ENCODE measurements at places on chromosomes 6 and 20.

GRCh38 chr6:17871836-17872235, 115.6 kb downstream of the KIF13A start:
- DNase-seq = no peak

GRCh38 chr6:149046822-149047246, 270.7 kb upstream of the TAB2 start:
- no peak for DNase-seq

DNA sequence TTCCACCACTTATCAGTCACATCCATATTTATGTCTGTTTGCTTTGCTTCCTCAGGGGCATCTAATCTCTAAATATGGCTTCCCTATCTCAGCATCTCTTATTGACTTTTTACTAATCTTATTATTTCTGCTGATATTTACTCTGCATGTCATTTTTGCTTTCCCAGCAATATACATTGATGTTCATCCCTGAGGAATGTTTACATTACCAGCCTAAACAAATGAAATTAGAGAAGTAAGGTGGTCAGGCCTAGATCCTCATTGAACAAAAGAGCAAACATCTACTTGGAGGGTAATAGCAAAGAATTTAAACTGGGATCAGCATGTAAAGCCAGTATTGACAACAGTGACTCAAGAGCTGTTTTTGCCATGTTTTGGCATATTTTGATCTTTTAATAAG, 546.4 kb downstream of the MMUT start:
- DNase-seq = no peak

- DNase-seq = no peak
Measured at GRCh38 chr6:5718231-5718947, 288.3 kb downstream of the NRN1 start.

- no peak for DNase-seq
Measured at GRCh38 chr6:11430036-11430435, 107.5 kb upstream of the TMEM170B start.

DNA sequence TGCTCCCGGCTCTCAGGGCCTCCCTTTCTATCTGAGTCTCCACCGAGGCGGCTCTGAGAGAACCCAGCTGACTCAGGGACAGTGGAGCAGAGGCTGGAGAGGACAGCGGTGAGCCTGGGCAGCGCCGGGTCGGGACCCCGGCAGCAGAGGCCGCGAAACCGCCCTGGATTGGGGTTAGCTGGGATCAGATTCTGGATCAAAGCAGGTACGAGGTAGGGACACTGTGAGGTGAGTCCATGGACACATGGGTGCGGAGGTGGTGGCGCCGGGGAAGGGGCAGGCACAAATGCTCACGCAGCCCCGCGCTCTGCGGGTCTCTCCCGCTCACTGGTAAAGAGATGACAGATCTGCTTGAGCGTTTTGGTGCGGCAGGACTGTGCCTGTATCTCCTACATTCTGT, 146.4 kb upstream of the GGTLC1 start:
- DNase-seq = no peak

DNA sequence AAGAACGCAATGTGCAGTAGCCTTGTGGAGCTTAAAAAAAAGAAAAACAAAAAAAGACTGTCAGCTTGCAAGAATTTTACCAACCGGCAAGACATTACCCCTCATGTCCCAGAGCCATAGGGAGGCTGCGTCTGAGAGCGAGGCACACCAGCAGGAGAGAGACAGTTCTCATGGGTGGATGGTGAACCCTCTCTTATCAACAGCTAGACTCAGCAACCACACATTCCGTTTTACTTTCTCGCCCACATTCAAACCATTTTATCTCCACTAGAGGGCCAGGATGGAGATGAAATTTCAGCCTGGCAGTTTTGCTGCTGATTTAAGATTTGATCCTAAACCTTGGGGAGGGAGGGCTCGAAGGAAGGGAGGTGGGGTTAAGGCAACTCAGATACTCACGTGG, 247.0 kb downstream of the ATXN1 start:
- peak; percentile 59 for DNase-seq

DNA sequence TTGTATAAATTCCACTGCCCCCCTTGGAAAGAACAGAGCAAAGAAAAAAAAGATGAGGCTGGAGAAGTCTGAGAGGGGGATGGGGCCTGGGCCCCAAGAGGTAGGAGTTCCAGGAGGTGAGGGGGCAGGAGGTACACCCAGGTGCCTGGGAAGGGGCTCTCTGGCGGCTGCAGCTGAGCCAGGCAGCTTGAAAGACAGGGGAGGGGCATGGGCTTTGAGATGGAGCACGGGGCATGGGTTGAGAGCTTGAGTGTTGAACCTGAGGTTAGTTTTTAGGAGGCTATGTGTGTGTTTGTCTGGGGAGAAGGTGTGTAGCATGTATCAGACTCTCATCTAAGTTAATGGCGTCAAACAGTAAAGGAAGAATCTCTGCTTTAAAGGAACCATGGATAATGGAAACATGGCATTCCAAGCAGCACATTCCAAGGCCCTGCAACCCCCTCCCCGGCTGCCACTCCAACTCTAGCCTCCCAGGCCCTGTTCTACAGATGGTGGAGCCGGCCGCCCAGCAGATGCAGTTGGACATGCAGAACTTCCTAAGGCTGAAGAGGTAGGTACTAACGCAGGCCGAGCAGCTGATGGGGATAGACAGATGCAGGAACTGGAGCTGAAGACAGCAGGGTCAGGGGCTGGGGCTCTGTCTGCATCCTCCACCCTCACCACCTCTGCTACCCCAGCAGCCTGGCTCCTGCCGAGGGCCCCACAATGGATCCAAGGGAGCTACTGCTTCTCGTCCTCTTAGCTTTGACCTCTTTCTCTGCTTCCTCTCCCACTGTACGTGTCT, 42.1 kb downstream of the MDFI start:
- no peak for DNase-seq

GRCh38 chr20:31560094-31560745, 44.9 kb upstream of the ID1 start:
- peak; percentile 82 for DNase-seq

DNA sequence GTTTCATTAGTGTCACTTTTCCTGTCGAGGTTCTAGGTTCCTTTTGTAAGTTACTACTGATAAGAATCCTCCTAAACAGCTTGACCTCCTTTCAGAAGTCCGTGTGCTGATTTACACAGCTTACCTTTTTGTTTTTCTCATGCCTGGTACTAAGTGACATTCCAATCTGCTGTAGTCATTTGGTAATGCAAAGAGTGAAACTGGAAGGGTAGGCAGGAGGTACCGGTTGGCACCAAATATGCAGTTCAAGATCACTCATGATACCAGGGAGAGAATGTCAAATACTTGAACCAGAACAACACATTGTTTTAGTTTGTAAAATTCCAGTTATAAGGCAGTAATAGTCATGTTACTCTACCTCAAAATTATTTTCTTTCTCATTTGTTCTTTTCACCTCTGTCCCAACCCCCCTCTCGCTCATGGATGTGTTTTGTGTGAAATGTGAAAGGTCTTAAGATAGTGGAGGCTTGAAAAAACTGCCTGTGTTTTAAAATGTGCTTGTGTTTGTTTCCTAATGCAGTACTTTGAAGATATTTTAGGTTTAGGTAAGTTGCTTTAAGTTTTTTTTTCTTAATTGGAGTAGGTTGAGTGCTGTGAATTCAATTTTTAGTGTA, 23.2 kb downstream of the AFDN start:
- DNase-seq = no peak

- DNase-seq = no peak
Measured at GRCh38 chr6:99184696-99185095, 164.8 kb downstream of the FAXC start.

DNA sequence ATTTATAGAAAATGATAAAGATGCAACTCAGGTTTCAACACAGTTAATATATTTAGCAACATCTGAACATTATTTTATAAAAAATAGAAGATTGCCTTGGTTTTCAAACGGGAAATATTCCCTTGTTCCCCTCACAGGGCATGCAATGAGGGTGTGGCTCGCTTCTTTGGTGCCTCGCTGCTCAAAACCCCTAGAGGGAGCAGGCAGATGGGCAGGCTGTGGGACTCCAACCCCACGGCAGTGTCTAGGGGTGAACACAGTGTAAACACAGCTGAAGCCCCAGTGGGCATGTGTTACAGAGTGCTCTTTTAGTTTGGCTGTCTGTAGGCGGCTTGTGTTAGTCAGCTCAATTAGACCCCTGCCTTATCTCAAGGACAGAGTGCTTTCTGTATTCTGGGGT, 560.8 kb upstream of the IMPG1 start:
- DNase-seq = no peak

GRCh38 chr6:44512868-44513741, 125.6 kb downstream of the CDC5L start:
- DNase-seq = no peak

GRCh38 chr6:131724114-131724513, 13.3 kb upstream of the CTAGE9 start:
- no peak for DNase-seq

DNA sequence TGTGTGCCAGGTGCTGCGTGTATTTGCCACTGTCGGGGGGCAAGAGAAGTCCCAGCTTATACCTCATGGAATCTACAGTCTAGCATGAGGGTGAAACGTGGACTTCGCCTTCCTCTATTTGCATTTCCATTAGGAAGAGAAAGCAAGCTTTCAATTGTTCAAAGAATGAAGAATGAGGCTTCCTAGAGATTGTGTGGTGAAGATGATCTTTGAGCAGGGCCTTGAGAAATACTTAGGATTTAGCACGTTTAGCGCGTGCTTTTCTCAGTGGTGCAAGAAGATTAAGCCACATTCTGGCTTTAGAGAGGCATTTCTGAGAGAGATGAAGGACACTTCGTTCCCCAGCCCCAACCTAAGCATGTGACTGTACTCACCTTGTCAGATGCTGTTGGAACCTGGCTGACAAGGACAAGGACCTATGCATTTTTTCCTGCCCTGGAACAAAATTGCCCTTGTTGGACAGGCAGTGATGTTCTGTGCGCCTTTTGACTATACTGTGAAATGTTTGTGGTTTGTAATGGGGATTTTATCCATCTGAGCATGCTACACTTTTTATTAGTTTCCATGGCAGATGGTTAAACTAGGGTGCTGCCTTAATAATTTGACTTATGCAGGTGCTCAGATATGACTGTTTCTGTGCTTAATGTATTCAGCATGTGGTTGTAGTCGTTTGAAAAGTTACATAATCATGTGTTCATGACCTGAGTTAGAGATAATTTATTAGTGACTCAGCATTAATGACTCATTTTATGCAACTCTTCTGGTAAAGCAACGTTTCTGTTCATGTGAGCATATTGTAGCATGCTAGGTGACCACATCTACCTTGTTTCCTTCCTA, 10.7 kb downstream of the TULP4 start:
- peak; percentile 24 for DNase-seq

- no peak for DNase-seq
Measured at GRCh38 chr6:39524007-39524406, 201.2 kb downstream of the KIF6 start.

- peak; percentile 24 for DNase-seq
Measured at GRCh38 chr6:131060311-131060710, 2.7 kb downstream of the EPB41L2 start.

DNA sequence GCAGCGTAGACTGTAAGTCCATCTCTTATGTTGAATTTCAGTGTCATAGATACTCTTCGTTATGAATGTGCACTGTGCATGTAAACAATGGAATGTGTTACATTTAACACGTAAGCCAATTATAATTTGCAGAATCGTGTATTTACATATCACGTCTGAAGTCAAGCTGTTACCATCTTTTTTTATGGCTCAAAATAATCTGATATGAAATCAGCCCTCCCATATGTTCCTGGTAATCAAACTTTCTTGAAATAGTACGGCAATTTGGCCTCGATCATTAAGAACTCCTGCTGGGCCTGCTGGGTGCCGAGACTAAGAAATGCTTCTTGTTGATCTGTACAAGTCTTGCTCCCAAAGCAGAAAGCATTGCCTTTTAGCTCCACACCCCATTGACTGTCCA, 89.6 kb upstream of the DOK5 start:
- DNase-seq = no peak

GRCh38 chr6:154815938-154816820, 83.0 kb downstream of the SCAF8 start:
- DNase-seq = no peak

DNA sequence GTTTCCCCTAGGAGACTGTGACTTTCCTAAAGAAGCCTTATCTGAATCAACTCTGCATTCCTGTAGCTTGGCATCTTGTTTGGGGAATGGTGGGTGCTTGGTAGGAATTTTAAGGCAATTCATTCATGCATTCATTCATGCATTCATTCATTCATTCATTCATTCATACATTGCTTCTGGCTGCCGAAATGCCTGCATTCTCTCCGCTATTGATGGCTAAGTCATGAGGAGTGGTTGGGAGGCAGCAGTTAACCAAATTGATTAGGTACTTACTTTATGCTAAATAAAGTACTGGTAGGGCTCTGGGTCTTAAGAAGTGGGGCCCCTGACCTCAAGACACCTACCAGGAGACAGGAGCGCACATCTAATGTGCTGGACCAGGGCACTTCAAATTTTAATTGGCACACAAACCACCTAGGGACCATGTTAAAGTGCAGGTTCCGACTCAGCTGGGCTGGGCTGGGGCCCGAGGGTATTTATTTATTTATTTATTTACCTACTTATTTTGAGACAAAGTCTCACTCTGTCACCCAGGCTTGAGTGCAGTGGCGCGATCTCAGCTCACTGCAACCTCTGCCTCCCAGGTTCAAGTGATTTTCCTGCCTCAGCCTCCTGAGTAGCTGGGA, 127.6 kb downstream of the ANKRD60 start:
- no peak for DNase-seq

DNA sequence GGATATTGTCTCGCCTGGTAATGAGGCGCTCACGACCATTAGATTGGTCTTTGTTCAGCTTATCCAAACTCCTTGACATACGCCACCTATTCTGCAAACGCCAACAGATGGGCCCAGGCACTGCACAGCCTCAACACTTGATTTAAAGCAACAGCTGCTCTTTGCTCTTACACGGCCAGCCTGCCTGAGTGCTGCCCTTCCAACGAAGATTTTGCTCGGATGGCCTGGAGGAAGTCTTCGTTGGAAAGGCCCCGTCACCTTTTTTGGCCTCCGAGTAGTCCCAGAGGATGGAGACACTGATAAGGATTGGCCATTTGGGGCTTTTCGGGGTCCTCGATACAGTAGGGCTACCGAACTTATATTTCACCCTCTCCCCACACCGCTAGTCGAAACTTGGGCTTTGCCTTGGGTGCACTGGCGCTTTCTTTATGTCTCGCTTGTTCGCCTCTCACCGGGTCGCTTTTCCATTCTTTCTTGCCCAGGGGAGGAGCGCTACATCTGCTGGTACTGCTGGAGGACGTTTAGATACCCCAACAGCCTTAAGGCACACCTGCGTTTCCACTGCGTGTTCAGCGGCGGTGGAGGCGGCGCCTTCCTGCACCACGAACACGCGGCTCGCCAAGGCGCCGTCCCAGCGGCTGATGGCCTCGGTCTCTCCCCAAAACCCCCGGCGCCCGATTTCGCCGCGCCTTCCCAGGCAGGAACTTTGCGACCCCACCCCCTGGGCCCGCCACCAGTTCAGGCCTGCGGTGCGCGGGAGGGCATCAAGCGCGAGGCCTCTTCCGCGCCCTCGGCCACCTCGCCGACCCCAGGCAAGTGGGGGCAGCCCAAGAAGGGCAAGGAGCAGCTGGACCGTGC, 6.1 kb downstream of the PRDM13 start:
- DNase-seq = no peak

GRCh38 chr20:41308290-41308711, 9.2 kb downstream of the ZHX3 start:
- DNase-seq = no peak

Measured in activated CD4-positive, alpha-beta T cell treated with anti-CD3 and anti-CD28 coated beads, Interleukin-2, Interleukin-4, amounts not matched to agents 100 ng/mL and 50 ng/mL, durations not matched to agents 16 hours and 8 hours (primary cell).